ENCODE measurements at places on chromosomes 4 and X.

DNA sequence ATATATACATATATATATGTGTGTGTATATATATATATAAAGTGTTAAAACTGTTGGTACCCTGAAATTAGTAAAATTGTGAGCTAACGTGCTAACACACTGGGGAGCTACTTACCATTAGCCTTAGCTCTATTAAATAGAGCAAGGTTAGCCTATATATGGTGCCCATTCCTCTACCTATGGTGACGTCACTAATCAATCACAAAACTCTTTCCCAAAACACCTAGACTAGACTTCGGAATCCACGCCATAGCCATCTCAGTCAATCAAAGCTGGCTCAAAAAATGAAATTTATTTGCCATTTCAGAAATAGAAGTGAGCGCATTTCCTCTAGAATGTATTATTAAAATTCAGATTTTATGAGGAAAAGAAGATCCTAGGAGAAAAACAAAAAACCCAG is 229.0 kb upstream of the TENM3 start:
- DNase-seq: no peak

DNA sequence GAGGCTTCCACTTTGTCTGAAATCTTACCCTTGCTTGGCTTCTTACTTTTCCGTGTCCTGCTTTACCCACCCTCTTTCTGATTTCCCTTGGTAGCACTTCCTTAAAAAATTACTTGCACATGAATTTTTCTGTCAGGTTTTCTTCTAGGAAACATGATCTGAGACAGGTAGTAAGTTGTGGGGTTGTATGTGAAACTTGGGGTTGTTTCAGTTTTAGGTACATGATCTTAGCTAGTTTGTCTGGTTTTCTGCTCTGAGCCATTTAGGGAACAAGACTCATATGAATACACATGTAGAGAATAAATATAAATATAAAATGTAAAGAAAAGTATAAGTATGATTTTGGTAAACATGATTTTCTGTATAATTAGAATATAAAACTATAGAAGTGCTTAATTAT is 17.4 kb upstream of the ARMCX2 start:
- no peak for DNase-seq

GRCh38 chrX:119399772-119400101 is 601 bp downstream of the SLC25A43 start:
- no peak for DNase-seq

- no peak for DNase-seq
These were observed 48.6 kb downstream of the PDGFRA start for GRCh38 chr4:54277691-54278090.

- no peak for DNase-seq
These were observed 11.2 kb upstream of the BCOR start for GRCh38 chrX:40108959-40109287.

DNA sequence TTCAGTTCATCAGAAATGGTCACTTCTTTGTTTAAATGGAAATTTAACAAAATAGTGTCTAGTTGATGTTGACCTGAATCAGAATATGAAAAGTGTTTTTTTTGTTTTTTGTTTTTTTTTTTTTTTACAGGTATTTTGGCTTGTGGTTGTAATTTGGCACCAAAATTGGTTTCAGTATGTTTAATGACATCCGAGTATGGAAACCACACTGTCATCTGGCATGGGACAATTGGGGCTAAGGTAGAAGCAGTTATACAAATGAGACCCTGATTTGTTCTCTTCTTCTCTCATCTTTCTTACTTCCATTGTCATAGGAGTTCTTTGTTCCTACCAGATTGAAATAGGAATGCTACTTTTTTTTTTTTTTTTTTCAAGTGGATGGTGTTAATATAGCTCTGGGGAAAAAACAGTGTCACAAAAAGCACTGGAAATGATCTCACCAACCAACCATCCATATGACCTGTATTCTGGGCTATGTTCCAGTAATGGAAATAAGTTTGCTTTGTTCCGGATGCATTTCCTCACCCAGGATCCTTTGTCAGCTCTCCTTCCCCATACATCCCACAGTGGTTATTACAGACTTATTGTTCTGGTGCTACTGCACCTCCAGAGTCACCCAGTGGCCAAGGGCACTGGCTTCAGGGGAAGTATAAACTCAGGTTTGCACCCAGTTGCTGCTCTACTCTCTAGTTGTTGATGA is 95.8 kb downstream of the ATXN3L start:
- DNase-seq: no peak

GRCh38 chr4:130368668-130369067 is 1272.7 kb downstream of the C4orf33 start:
- no peak for DNase-seq

- no peak for DNase-seq
These were observed 22.7 kb upstream of the SPACA5B start for GRCh38 chrX:48107717-48108116.

- no peak for DNase-seq
These were observed 40.7 kb upstream of the DHX15 start for GRCh38 chr4:24625091-24625490.

GRCh38 chr4:111506706-111507105 is 638.5 kb upstream of the FAM241A start:
- no peak for DNase-seq

DNA sequence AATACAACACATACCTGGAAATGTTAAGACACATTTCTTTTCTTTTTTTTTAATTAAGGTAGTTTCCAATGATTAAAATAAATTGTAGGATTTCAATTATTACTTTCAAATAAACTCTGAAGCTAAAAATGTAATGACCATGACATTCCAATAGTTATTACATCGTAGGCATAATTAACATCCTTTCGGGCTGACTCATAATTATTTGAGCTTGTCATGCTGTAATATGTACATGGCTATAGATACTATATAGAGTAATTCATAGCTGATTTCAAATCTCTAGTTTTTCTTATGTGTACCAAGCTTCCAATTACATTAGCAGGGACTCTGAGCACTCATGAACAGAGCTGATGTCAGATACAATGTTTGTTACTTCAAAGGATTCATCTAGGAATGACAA is 125.7 kb upstream of the GABRG1 start:
- DNase-seq: no peak

DNA sequence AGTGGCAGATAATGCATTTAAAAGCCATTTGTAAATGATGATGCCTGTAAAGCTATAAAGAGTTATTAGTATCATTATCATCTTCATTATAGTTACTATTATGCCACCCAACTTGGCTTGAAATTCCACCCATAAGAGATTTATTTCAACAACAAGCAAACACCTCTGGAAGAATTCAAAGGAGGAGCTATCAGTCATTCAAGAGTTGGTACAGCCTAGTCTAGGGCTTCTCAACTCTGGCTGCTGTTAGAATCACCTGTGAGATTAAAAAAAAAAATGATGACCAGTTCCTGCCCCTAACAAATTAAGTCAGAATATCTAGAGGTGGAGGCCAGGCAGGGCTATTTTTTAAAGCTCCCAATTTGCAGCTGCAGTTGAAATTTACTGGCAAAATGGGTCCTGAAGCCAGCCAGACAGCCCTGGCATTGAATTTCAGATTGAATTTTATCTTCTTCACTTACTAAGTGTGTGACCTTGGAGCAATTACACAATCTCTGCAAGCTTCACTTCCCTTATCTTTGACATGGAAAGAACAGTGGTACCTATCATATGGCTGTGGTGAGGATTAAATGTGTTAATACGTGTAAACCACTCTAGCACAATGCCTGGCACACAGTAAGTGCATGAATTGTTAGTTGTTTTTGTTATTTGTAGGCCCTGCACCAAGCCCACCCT is 52.9 kb upstream of the EDA start:
- no peak for DNase-seq

DNA sequence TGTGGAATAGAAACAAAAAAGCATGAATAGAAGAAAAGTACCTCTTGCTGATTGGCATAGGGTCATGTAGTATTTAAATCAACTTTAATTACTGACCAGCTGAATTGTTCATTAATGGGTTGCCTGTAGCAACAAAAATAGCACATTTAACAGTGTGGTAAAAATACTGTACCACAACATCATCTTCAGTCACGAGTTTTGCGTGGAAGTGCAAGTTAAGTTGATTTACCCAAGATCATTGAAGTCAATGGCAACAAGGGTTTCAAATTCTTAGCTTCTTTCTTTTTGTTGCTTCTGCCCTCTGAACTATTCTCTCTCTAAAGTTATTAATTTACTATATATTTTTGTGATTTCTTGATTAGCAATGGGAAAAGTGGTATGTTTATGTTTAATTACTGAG is 526.6 kb downstream of the C4orf33 start:
- no peak for DNase-seq

GRCh38 chr4:38682336-38682735 is 18.3 kb downstream of the KLF3 start:
- DNase-seq: no peak

DNA sequence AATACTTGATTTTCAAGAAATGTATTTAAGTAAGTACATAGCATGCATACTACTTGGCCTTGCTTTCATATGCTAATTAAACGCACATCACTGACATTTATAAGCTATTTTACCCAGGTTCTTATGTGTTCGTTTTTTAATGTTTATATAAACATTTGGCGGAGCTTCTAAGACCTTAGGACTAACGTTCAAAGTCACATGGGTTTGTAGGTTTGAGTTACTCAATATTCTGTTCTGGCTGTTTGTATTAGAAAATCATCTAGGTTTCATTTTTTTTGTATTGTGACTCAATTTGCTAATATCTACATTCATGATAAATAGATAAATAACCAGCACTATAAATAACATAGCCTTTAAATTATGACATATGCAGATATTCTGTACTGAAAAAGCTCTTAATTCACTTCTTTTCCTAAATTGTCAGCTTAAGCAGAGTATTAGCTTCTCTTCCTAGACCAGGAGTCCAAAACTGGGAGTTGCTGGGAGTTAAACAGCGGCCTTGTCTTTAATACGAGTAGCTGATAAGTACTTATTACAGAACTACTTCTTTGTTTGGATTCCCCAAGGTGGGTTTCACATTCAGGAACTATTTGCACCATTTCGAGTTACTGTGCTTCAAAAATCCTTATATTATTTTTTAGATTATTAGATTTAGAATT is 42.0 kb downstream of the GUCY1B1 start:
- no peak for DNase-seq

GRCh38 chr4:129545599-129546278 is 449.8 kb downstream of the C4orf33 start:
- DNase-seq: no peak

- no peak for DNase-seq
These were observed 211.6 kb upstream of the TAPT1 start for GRCh38 chr4:16437836-16438235.

- DNase-seq: no peak
These were observed 50.2 kb upstream of the BCOR start for GRCh38 chrX:40147971-40148370.

DNA sequence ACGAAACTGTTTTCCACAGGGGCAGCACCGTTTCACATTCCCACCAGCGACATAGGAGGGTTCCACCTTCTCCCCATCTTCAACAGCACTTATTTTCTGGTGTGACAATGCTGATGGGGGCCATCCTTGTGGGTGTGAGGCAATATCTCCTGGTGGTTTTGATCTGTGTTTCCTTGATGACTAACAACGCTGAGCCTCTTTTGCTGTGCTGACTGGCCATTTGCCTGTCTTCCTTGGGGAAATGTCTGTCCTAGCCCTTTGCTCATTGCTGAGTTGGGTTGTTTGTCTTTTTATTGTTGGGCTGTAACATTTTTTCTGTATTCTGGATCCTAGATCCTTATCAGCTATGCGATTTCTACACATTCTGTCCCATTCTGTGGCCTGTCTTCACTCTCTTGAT is 33.7 kb downstream of the ATP2B3 start:
- DNase-seq: no peak

- no peak for DNase-seq
These were observed 15.4 kb downstream of the IGFBP7 start for GRCh38 chr4:57094832-57095223.

GRCh38 chr4:30722359-30723200 is 2.4 kb downstream of the PCDH7 start:
- no peak for DNase-seq

- no peak for DNase-seq
These were observed 243.6 kb downstream of the NPFFR2 start for GRCh38 chr4:72275381-72275780.

- no peak for DNase-seq
These were observed 761 bp upstream of the FRYL start for GRCh38 chr4:48780865-48781214.

DNA sequence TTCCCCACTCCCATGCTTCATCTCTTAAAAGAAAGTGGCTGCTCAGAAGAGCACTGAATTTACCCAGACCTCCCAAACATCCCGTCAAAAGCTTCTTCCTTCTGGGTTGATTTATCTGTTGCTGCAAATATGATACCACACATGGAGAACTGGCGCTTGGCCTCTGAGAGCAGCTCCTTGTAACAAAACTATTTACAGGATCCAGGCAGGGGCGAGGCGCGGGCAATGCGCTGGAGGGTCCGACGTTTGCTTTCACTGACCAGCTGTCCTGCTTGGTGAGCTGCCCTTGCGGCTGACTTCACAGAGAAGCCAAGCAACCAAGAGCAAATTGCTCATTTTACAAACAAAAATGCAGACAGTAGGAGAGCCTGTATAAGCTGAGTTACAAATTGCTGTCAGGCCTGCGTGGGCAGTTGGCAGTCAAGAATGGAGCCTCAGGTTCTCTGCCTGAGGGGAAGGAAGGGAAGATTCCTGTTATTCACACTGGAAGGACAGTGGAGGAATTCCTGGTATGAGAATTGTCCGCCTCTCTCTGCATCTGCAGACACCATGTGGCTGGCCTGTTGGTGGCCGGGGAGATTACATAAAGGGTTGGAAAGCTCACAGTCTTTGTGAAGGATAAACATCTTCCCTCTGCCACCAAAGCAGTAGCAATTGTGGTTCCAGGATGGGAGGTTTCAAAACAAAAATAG is 192.2 kb upstream of the LEF1 start:
- no peak for DNase-seq

DNA sequence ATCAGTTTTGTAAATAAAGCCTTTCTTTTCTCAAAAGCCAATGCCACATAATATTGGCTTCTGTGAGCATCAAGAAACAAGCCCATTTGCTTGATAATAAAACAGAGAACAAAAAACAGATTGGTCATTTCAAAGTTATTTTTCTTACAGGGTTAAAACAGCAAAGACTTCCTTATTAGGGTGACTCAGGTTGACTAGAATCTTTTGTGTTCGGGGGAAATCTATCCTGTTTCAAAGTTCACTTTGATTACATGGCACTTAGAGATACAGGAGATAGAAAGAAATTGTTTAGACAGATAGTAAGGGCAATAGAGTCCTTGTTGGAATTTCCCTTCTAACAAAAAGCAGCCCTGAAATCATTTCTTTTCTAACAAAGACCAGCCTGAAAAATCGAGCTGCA is 170.0 kb upstream of the GLRA2 start:
- no peak for DNase-seq

DNA sequence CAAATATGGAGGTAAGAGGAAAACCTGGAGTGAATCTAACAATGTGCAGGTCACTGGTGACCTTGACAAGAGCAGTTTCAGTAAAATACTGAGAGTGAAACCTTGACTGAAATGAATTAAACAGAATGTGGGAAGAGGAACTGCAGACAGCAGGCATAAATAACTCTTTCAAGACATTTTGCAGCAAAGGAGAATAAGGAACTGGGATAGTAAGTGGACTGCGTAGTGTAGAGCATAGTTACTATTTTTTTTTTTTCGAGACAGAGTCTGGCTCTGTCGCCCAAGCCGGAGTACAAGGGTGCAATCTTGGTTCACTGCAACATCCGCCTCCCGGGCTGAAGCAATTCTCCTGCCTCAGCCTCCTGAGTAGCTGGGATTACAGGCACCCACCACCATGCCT is 24.0 kb downstream of the RBMX start:
- DNase-seq: no peak

- no peak for DNase-seq
These were observed 46.5 kb downstream of the NEIL3 start for GRCh38 chr4:177356206-177356605.

GRCh38 chrX:8404926-8405325 is 59.7 kb upstream of the VCX3B start:
- DNase-seq: no peak
